ENCODE measurements at places on chromosomes 1 and 21.

DNA sequence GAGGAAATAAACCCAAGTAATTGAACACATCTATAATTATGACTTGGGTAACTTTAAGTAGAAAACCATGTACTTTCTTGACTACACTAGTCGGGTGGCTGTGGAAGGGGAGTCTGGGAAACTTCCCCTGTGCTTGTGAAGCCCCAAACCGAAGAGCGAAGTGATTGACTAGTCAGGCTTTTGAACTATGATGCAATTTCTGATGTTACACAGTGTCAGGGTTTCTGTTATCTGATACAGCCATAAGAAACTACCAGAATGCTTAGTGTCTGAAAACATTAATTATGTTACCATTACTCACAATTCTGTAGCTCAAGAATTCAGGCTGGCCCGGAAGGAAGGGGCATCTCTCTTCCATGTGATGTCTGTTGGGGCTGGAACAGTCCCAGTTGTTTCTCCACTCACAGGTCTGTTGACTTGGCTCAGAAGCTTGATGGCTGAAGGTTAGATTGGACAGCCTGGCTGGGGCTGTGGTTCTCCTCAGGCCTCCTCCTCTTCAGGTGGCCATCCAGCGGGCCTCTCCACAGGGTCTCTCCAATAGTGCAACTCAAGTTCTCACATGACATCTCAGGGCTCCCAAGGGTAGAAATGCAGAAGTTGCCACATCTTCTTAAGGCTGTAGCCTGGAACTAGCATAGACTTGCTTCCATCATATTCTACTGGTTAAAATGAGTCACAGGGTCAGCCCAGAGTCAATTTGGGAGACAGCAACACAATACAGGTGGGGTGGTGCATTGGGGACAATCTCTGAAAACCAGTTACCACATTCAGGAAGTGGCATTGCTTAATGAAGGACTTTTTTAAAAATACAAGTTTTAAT is 8.3 kb upstream of the C8B start:
- DNase-seq, result no peak

- no peak for DNase-seq
These were observed 95.8 kb upstream of the HOOK1 start for GRCh38 chr1:59718989-59719360.

DNA sequence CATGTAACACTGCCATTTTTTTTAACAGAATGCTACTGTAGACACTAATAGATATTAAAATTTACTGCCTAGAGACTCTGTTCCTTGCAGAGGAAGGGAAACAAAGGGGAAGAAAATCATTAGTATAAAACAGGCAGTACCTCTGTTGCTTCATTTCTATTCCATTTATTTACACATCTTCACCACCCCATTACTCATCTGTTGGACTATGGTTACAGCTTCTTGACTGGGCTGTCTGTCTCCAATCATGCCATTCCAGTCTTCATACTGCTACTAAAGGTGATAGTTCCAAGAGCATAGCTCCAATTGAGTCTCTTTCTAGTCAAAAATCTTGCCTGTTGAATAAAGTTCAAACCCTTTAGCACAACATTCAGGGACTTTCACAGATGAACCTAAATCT is 22.2 kb upstream of the GPR25 start:
- no peak for DNase-seq

GRCh38 chr21:21921410-21922232 is 923.4 kb downstream of the NCAM2 start:
- no peak for DNase-seq

DNA sequence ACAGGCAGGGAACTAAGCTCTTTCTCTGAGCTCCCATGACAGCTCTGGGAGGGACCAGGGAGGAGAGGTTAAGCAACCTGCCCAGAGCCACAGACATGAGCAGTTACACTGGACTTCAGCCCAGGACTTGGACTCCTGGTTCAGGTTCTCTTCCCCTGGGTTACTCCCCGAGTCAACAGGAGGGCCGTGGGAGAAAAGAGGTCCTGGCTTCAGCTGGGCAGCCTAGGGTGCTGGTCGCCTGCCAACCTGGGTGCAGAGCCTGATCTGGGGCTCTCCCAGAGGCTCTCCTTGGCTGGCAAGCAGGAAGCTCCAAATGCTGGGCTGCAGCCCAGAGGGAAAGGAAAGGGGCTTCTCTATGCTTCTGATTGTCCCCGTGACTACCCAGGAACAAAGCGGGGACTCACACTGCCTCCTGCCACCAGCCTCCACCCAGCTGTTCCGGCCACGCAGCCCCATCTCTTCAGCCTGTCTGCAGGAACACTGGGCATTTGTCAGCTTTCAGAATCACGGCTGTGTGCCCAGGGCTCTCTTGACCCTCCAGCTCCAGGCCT is 141.8 kb downstream of the HIVEP3 start:
- DNase-seq, result no peak

DNA sequence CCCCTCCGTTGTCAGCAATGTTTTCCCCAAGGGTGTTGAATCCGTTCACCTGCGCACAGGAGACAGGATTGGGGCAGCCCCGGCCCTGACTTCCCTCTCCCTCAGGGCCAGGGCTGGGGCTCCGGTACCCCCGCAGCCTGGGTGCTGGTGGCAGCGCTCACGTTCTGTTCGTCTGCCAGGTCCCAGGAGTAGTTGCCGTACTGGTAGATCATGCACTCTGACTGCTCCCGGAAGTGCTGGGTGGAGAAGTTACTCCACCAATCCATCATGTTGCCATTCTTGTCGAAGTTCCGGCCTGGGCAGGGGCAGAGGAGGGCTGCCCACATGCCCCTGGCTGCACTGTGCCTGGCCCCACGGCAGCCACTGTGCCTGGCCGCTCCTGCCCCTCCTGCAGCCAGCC is 6.1 kb downstream of the PRXL2B start:
- DNase-seq, result no peak

GRCh38 chr1:150226486-150226885 is 9.4 kb downstream of the ANP32E start:
- no peak for DNase-seq

- no peak for DNase-seq
These were observed 124.9 kb upstream of the IRF2BP2 start for GRCh38 chr1:234734869-234735268.

GRCh38 chr1:162722036-162722435 is 68.5 kb upstream of the HSD17B7 start:
- DNase-seq, result no peak

DNA sequence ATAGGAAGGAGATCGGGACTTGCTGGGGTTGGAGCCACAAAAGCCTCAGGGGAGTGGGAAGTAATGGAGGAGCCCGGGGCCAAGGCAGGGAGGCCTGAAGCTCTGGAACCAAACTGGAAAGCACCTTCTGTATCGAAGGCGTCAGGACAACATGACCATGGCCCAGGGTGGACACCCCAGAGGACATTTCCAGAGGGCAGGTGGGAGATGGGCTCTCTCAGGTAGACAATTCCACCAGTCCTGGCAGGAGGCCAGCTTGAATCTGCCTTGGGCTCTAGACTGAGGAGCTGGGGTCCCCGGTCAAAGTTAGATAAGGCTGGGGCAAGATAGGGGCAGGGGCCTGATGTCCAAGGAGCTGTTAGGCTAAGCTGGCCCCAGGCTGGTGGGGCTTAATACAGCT is 104.9 kb upstream of the EDN2 start:
- no peak for DNase-seq

DNA sequence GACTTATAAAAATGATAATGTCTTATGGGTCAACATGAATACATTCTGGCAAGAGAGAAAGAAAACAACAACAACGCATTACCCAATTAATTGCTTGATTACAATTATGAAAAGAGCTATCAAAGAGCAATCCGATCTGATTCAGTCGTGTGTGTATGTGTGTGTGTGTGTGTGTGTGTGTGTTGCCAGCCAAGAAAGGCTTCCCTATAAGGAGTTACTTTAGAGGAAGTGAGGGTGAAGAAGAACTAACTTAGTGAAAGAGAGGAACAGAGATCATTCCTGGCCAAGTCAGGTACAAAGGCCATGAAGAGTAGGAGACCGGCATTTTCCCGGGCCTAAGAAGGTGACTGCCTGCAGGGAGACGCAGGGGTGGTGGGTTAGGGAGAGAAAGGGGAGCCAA is 9.4 kb downstream of the TMEM35B start:
- no peak for DNase-seq

GRCh38 chr1:116943438-116943837 is 33.7 kb downstream of the PTGFRN start:
- DNase-seq, result no peak

DNA sequence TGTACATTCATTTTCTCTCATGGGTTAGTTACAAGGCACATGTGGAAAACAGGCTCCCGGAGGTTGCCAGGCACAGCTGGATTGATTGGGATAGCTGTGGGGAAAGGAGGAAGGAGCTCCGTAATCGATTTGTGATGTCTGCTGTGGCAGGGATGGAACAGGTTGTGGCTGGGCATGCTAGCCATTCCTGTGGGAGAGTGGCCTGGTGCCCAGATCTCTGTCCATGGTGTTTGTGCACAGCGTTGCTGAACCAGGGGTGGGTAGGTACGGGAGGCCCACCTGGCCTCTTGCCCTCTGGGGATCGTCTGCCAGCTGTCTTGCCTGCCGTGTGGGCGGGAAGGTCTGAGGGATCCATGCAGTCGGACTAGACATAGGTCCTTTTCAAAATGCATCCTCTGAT is 302.8 kb upstream of the VAMP3 start:
- no peak for DNase-seq

DNA sequence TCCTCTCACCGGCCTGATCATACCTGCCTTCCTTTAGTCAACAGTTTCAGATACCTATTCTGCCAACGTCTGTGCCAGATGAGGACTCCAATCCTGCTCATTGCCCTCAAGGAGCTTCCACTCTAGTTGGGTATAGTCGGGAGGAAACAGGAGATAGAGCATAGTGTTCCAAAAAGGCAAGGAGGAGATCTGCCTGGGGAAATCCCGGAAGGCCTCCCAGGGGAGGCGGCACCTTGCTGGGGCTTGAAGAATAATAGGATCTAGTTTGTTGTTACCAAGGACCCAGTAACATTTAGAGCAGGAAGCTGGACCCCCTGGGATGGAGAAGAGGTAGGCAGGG is 12.3 kb downstream of the LDLRAP1 start:
- no peak for DNase-seq

DNA sequence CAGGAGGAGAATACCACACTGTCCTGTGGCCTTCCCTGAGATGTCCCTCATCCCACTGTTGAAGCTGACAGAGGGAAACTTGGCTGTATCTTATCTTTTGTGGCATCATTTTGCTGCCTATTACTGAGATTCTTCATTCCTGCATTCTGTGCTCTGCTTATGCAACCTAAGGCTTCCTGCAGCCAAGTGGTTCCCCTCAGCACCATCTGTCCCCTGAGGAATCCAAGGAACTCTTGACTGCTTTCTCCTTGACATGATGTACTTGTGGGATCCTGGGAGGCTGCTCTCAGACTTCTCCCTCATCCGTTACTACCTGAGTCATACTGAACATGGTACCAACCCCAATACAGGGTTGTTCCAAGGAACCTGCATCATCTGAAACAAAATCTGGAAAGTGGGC is 21.1 kb upstream of the RIMKLA start:
- no peak for DNase-seq

GRCh38 chr1:228452194-228453021 is 34.8 kb upstream of the RNF187 start:
- no peak for DNase-seq

- DNase-seq, result no peak
These were observed 958 bp downstream of the NFYC start for GRCh38 chr1:40692429-40692895.

DNA sequence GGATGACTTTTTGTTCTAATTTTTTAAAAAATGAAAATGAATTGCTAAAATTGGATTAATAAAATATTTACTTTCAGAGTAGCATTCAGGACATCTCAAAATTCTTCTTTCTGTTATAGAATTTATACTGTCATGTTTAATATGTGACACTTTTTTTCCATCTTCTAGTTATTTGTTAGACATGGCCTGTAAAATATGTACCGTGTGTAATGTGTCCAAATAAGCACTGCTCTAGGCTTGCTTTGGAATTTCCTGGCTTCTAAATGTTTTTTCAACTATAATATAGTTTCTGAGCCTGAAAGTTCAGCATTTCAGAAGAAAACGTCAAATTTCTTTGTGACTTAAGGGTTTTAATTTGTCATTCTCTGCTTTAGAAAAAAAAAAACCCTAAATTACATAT is 243.6 kb downstream of the DNM3 start:
- DNase-seq, result no peak

GRCh38 chr1:149977345-149977744 is 33.2 kb downstream of the OTUD7B start:
- no peak for DNase-seq

DNA sequence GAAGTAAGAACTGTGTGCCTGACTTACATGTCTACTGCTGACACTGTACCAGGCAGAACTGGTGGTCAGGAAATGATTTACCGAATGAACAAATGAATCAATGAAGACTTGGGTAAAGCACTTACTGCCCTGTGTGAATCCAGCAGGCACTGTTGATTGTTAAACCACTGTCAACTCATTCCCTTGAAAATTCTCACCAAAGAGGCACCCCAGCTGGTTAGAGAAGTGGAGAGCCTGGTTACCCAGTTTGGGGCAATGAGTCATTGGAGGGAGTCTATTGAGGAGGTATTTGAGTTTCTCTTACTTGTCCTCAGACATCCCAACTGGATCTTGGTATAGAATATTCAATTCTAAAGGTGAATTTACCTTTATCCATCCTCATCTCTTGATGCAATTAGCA is 34.2 kb downstream of the JUN start:
- DNase-seq, result no peak

DNA sequence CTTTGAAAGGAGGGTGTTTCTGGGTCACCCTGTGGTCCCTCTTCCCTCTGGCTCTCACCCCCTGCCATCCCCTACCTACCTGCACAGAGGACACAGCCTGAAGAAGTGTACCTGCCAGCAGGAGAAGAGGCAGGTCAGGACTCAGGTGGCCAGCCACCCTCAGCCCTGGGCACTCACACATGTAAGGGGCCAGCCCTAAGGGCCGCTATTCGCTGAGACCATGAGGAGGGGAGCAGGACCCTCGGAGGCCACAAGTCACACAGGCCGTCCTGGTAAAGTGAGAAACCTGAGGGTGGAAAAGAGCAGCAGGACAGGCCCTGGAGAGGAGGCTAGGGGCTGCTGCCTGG is 1.2 kb downstream of the ZNF692 start:
- DNase-seq, result no peak

- peak; percentile 33 for DNase-seq
These were observed 79.9 kb downstream of the MORN1 start for GRCh38 chr1:2311184-2312032.

GRCh38 chr1:40840526-40841323 is 21.4 kb downstream of the CITED4 start:
- DNase-seq, result no peak

DNA sequence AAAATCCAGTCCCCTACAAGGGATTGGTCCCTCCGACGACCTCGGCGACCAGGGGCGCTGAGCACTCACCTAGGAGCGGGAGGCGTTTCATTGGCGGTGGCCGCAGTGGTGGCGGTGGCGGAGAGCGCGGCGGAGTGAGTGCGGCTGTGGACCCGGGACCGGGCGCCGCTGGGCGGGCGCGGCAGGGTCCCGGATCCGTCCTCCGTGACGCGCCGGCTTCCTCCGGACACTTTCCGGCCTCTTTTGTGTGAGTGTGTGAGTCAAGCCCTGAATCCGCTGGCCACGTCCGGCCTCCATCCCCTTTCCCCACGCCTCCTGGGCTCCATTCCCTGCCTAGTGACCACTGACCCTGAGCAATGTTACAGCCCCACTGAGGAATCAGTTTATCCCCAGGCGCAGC is at the start of gene ADGRL4:
Gene ADGRL4, minus strand, starts transcription at position 167 of the 400 bp plus-strand sequence. Its CDS starts 76 bp downstream, at position 91.
- DNase-seq, result no peak

Measured in activated T-helper 1 cell treated with Interleukin-2 at 50 U/mL for 16 hours (primary cell).